ENCODE measurements at places on chromosomes 7 and 10.

GRCh38 chr10:31317652-31318381, 1.2 kb upstream of the ZEB1 start:
- no peak for DNase-seq

GRCh38 chr10:118139321-118139720, 92.6 kb upstream of the RAB11FIP2 start:
- DNase-seq: no peak

DNA sequence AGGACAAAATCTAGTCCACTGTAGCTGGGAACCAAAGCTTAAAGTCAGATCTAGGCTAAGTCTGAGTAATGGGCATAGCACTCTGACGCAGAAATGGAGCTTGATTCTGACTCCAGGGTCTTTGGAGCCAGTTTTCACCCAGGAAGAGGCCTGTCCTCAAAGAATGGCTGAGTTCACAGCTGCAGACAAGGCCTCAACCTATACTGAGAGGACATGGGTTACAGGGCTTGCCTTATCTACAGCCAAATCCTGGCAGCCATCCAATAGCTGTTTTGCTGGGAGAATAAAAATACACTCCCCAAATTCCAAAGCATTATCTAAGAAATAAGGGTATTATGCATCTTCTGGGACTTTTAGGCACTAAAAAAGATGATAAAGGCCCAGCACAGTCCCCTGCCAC, 154.8 kb downstream of the RAPGEF5 start:
- no peak for DNase-seq

GRCh38 chr10:65142641-65143435, 1621.6 kb downstream of the REEP3 start:
- no peak for DNase-seq

DNA sequence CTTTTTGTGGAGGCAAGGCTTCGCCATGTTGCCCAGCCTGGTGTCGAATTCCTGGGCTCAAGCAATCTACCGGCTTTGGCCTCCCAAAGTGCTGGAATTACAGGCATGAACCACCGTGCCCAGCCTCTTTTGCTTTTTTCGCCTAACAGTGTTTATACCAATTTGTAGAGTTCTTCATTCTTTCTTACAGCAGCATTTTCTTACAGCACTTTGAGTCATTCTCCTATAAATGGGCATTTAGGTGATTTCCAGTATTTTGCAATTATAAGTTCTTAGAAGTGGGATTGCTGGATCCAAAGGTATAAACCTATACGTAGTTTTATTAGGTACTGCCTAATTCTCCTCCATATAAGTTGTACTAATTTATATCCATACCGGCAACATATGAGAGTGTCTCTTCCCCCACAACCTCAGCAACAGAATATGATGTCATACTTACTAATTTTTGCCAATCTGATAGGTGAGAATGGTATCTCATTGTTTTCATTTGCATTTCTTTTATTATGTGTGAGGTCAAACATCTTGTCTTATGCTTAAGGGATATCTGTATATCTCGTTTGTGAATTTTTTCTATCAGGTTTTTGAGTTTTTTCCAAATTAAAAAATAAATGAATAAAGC, 39.1 kb downstream of the SUFU start:
- DNase-seq: no peak

GRCh38 chr7:44622342-44623151, 16.1 kb downstream of the OGDH start:
- DNase-seq: no peak

DNA sequence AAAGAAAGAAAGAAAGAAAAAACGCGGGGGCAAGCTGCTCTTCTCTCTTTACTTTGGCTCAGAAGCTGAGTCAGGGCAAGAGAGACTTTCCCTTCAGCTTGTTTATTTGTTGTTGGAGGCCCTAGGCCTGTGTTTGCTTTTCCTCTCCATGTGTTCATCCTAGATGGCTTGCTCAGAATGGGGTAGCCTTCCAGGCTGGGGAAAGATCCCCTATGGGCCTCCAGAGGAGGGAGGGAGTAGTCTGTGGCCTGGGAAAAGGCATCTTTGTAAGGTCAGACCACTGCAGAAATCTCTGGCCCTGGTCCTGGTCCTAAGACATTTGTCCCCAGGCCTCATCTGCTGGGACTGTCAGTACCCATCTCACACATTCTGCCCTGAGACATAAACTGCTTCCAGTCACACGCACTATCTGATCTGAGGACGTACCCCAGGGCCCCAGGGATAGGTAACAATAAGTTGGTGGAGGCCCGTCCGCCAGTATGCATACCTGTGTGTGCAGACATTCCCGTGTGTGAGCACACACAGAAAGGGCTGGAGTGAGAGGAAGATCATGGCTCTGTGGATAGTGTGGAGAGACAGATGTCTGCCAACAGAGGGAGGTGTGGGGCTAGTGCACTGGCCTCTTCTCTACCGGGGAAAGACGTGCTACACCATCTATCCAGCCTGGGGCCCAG, 4.9 kb upstream of the SCD start:
- peak; percentile 78 for DNase-seq
